ENCODE measurements at places on chromosomes 12 and 14.

- no peak for DNase-seq
Measured at GRCh38 chr12:3137814-3138445, 60.8 kb downstream of the TSPAN9 start.

DNA sequence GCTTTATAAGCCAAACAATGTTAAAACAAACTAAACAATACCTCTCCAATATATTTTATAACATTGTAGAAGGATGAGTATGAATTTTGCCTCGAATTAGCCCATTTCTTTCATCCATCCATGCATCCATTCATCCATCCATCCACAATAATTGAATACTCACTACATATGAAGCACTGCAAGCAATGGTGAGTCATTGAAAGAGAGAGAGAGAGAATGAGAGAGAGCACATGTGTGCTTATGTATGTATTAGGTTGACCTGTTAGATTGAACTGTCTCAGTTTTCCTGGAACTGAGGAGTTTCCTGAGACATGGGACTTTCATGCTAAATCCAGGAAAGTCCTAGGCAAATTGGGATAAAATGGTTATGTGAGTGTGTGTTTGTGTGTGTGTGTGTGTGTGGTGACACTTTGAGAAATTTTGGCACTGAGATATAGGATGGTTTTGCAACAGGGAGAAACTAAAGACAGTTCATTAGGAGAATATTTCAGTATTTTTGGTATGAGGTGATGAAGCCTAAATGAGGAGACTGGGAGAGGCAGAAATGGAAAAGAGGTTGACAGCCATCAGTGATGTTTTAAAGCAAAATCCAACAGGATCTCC, 98.4 kb downstream of the C12orf75 start:
- DNase-seq, result no peak

GRCh38 chr14:71414631-71415403, 507.6 kb downstream of the PCNX1 start:
- no peak for DNase-seq

GRCh38 chr12:132222096-132222807, 78.0 kb downstream of the NOC4L start:
- peak; percentile 28 for DNase-seq

GRCh38 chr14:89056394-89056793, 231.9 kb downstream of the TTC8 start:
- DNase-seq, result no peak

DNA sequence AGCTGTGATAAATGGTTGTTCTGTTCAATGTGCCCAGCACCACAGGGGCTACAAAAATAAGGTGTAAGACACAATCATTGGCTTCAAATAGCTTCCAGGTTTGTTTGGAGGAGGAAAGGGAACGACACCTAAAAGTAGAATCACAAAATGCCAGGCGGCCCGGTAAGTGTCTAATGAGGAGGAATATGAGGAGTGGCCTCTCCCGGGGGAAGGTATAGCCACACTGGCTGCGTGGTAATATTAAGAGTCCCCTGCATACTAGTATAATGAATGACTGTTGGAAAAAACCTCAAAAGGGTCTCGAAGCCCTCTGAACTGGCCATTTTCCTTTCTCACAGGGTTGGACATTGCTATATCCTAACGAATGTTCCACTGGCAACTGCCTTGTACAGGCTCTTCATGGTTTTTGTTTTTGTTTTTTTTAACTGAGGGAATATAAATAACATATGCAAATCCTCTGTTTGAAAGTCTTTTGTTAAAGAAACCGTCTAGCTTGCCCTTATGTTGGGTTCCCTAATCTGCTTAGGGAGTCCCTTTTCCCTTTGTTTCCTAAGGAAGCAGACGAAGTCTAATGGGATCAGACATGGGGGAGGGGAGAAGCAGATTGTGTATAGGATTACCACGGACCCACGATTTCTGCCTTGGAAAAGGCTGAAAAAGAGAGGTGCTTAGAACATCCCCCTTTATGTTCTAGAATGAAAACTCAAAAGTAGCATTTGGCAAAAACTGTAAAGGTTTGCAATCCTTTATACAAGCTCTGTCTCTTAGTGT, 4.2 kb downstream of the CCDC60 start:
- DNase-seq, result no peak

Measured in T-cell (primary cell).